ENCODE measurements at places on chromosomes 2 and 18.

GRCh38 chr18:79459946-79460480, 64.3 kb downstream of the NFATC1 start:
- DNase-seq: peak; percentile 52

DNA sequence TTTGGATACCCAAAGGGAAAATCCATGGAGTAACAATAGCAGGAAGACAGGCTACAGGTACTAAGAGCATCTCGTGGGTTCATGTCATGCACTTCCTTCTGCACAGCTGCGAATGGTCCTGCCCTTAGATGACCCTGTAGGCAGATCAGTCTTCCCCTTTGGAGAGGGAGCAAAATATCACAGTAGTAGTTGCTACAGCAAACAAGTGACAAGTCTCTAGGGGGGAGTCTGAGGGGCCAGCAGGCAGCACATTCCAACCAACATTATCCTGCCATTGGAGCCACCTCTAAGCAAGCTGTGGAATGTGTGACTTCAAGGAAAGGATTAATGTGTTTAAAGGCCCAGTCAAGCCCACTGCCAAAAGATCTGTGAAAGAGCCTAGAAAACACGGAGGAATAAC, 273.2 kb upstream of the PARD3B start:
- DNase-seq: no peak

DNA sequence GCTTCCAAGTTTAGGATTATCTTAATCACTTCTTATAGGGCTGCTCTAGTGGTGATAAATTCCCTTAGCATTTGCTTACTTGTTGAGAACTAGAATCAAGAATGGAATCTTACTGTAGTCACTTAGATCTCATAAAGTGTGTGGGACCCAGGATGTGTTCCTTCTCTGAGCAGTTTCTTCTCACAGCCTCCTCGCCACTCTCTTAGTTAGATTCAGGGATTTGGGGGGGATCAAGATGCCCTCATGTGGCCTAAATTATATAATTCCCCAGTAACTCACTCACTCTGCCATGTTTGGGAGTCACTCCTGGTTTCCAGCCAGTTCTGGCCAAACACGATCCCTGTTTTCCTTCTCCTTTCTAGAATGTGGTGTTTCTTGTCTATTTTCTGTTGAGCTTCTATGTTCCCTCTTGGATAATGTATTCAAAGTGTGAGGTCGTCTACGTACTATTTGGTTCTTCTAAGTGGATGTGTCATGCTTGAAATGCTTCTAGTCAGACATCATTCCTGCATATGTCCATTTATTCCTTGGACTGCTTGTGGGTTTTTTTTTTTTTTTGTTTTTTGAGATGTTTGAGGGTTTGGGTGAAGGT, 414.9 kb upstream of the SYT4 start:
- DNase-seq: no peak

- DNase-seq: no peak
These were observed 25.3 kb upstream of the IL1RL1 start for GRCh38 chr2:102286041-102286440.

GRCh38 chr2:210623506-210623905, 67.1 kb downstream of the CPS1 start:
- no peak for DNase-seq

- DNase-seq: no peak
These were observed 366.1 kb upstream of the CRIM1 start for GRCh38 chr2:35989503-35989902.

DNA sequence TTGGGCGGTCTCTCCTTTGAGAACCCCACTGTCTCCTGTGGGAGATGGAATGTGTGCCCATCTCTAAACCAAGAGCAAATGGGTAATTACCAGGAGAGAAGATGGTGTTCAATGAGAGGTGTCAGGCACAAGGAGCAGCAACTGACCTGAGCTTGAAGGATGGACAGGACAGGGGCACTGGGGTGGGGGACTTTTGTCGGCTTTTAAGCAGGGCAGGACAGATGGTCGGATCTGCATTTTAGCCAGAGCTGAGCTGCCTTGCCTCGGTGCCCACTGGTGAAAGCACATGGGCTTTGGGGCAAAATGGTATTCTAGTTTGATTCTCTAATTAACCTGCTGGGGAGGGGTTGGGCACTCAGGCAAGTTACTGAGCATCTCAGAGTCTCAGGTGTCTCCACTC, 98.0 kb downstream of the INHBB start:
- DNase-seq: no peak

DNA sequence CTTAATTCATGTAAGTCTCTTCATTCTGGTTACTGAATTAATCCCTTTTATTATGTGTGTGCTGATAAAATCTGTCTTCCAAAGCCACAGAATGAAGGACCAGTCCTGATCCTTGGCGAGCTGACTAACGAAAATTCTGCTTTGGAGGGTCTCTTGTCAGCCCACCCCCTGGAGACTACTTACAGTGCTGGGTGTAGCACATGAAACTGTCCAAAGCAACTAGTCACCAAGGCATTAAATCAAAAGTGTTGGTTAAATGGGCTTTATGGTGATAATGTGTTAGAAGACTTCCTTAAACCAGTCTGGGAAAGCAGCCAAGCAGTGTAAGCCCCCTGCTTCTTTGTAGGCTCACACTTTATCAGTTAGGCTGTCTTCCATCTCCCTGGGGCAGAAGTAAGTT, 420.2 kb downstream of the SUCLG1 start:
- no peak for DNase-seq

- no peak for DNase-seq
These were observed 303.6 kb upstream of the ID2 start for GRCh38 chr2:8378016-8378810.

DNA sequence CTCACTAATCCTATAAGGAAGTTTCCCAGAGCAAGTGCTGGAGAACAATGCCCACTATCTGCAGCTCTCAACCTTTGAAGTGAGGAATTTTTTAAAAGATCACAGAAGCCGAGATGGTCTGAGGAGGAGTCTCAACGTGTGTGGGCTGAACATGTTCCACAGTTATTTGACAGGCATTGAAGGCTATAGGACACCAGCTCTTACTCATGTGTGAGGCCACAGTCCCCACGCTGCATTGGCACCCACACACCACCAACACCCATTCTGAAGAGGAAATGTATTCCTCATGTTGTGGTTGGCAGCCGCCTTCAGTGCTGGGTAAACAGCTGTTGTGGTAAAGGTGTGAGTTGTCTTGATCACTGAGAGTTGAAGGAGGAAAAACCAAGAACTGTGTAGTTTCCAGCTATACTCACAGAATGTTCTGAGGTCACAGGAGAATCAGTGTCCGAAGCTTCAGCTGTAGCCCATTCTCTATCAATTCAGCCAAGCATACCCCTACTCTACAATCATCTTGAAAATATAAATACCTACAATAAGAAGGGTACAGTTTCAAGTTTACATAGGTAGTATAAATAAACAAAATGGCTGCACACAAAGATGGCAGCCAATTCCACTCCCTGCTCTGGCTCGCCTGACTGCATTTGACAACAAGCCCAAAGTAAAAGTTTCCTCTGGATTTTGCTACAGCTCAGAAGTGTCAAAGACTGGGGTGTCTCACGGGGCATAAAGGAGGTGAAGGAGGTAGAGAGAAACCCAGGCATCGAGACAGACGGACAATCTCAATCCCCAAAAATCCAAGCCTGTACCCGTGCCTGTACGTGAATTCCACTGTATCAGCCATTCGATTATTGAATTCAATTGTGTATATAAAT, 12.1 kb downstream of the CD226 start:
- DNase-seq: peak; percentile 39
